Activated CD4-positive, alpha-beta T cell treated with anti-CD3 and anti-CD28 coated beads, Interleukin-2, Interleukin-6, amounts not matched to agents 100 ng/mL and 50 ng/mL, durations not matched to agents 16 hours and 8 hours (primary cell): ENCODE measurements at places on chromosomes 12 and 14.

- no peak for DNase-seq
Measured at GRCh38 chr12:60279221-60279620, 683.4 kb downstream of the SLC16A7 start.

- no peak for DNase-seq
Measured at GRCh38 chr12:14691560-14691959, 4.8 kb downstream of the GUCY2C start.

DNA sequence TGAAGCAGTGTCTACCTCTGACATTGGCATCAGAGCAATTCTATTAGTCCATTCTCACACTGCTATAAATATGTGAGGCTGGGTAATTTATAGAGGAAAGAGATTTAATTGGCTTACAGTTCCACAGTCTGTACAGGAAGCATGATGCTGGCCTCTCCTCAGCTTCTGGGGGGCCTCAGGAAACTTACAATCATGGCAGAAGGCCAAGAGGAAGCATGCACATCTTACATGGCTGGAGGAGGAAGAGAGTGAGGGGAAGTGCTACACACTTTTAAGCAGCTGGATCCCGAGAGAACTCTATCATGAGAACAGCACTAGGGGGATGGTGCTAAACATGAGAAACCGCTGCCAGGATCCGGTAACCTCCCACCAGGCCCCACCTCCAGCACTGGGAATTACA lies 25.7 kb upstream of the SEL1L start:
- DNase-seq: no peak

- no peak for DNase-seq
Measured at GRCh38 chr12:2126676-2127406, 74.1 kb downstream of the CACNA1C start.

DNA sequence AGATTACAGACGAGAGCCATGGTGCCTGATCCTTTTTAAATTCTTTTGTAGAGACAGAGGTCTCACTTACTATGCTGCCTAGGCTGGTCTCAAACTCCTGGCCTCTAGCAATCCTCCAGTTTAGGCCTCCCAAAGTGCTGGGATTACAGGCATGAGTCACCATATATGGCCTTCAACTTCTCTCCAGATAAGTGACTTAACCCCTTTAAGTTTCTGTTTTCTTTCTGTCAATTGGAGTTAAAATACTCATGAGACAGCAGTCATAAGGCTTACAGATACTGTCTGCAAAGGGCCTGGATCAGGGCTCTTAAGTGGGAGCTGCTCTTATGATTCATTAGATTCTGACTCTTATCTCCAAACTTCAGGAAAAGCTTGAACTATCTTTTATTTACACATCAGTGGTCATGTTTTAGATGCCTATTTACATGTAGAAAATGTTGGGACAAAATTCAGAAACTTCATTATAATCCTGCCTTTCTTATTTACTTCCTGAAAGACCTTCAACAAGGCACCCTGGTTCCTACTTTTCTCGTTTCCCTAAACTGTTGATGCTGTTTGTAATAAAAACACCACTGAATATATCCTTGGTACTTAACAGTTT lies 271.5 kb upstream of the TBX3 start:
- DNase-seq: no peak

- peak; percentile 31 for DNase-seq
Measured at GRCh38 chr14:64502456-64502855, 1.2 kb downstream of the ZBTB25 start.

DNA sequence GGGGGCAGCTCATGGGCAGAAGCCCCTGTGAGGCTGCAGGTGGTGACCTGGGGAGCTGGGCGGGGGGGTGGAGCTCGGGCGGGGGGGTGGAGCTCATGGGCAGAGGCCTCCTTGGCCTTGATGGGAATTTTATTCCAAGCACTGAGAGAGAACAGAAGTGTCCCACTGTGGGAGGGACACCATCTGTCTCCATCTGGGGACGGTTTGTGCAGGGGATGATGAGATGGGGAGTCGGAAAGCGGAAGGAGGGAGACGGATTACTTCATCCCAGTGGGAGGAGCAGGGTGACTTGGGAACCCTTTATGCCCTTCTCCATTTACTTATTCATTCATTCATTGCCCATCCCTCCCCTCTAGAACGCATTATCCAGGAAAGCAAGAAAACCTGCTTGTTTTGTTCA lies 304.7 kb downstream of the ADGRD1 start:
- no peak for DNase-seq

- peak; percentile 65 for DNase-seq
Measured at GRCh38 chr14:63857466-63858030, 4.7 kb downstream of the SYNE2 start.

DNA sequence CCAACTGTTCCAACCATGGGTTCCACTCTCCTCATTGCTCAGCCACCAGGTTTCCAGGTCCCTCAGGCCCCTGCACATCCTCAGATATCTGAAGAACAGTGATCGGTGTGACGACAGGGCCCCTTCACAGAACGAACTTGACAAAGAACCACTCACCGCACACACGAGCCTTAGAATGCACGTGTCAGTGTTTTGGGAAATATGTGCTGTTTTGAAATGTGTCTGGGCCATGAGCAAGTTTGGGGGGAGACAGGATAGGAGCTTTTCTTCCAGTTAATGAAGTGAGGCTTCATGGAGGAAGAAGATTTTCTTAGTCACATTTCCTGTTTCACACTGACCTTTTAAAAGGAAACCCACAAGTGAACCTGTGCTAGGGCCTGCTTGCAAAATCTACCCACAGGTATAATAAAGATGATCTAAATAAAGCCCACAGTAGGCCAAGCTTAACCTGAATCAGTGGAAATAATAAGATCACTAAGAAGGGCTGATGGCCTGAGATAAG lies 58.6 kb downstream of the ZFP36L1 start:
- peak; percentile 63 for DNase-seq

DNA sequence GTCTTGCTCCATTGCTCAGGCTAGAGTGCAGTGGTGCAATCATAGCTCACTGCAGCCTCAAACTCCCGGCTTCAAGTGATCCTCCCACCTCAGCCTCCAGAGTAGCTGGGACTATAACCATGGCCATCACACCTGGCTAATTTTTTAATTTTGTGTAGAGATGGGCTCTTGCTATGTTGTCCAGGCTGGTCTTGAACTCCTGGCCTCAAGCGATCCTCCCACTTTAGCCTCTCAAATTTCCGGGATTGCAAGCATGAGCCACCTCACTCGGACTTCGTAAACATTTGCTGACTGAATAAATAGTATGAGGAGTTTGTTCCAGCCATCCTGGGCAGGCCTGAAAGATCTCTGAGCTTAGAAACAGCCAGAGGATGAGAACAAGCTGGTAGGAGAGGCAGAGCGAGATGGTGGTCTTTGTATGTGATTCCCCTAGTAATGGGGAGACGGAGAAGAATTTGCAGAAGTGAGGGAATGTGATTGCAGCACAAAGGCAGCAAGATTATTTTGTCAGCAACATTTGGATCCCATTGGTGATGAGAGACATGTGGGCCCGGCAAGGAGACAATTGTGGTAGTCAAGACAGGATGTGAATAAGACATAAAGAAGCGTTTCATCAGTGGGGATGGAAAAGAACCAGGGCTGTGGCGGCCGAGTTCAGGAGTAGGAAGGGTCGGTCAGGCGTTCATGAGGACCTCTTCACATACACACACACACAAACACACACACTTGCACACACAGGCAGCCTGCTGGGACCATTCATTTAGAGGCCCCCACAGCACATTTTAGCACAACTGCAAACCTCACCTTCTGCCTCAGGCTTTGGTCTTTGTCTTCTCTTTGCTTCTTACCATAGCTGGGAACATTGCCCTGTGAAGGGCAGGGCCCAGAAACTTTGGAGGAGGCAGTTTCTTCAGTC lies 155.5 kb downstream of the ZFP36L1 start:
- DNase-seq: no peak

DNA sequence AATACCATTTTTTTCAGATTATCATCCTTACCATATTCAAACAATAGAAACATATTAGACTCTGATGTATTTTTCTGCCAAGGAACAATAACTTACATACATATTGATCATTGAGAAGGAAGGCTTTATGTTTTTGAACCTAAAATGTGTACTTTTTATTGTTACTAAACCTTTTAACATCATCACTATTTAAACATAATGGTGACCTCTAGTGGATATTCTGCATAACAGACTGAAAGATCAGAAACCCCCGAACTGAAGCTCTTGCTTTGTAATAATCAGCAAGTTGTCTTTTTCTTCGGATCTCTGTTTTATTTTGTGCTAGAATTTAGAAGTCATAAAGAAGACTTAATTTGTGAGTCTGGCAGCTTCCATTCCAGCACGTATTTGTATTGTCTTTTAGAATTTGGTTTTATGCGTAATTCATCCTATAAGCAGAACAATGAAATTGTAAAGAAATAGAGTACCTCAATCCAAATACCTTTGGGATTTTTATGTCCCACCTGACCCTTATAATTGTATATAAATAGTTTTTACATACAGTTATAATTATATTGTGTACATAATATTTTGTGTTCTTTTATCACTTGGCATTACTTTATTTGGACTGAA lies 125.9 kb upstream of the ATF1 start:
- DNase-seq: peak; percentile 51

- DNase-seq: no peak
Measured at GRCh38 chr12:109131154-109132050, 15.0 kb downstream of the ACACB start.

- DNase-seq: no peak
Measured at GRCh38 chr14:85616386-85616885, 86.5 kb downstream of the FLRT2 start.

- DNase-seq: no peak
Measured at GRCh38 chr12:112823582-112824149, 32.1 kb downstream of the RPH3A start.

- DNase-seq: no peak
Measured at GRCh38 chr12:19872621-19873540, 433.6 kb downstream of the AEBP2 start.

GRCh38 chr12:51005671-51006070 lies 20.5 kb downstream of the SLC11A2 start:
- DNase-seq: no peak

DNA sequence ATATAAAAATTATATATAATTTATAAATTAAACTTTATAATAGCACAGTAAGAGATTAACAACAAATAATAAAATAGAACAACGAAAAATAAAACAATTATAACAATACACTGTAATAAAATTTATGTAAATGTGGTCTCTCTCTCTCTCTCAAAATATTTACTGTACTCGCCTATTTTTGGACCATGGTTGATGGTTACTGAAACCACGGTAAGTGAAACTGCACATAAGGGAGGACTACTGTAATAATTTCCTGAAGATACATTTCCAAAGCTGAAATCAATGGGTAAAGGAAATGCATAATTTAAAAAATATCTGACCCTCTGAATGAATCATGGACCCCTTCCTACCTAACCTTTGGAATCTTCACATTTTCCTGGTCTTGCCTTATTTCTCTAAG lies 48.9 kb downstream of the NTN4 start:
- DNase-seq: no peak

GRCh38 chr12:124909831-124910560 lies 4.5 kb downstream of the UBC start:
- no peak for DNase-seq

DNA sequence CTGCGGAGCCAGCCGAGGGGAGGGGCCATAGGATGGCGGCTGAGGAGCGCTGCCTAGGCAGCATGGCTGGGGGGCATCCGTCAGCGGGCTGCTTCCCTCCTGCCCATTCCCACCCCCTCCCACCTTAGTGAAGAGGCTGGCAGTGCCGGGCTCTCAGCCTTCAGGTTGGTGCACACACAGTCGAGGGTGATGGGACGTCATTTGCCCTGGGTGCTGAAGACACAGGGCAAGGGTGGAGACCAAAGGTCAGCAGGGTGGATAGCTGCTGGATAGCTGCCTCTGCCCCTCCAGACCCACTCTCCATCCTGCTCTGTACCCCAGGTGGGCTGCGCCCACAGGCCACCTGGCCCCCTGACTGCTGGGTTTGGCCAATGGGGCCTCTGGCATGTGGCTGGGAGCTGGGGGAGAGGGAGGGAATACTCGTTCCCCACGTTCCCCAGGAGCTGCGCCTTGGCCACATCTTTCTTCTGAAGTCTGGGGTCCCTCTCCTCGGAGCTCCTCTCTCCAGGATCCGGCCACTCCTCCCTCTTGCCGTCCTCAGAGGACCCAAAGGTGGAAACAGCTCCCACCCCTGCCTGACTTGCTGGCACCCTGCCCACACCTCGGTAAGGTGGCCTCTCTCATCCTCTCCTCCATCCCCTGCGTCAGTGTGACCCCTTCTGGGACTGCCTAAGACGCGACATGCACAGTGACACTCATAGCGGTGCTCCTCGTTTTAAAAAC lies 11.2 kb upstream of the CDC42BPB start:
- no peak for DNase-seq
